ENCODE measurements at places on chromosomes 2 and 18.
A peak's percentile ranks its signal among the peaks of the same experiment; 100 is the strongest.

- no peak for DNase-seq
Measured at GRCh38 chr18:3427944-3428343, 22.0 kb upstream of the TGIF1 start.

- no peak for DNase-seq
Measured at GRCh38 chr18:2104620-2105462, 466.5 kb downstream of the METTL4 start.

- DNase-seq: no peak
Measured at GRCh38 chr2:238868616-238869292, 20.9 kb downstream of the TWIST2 start.

GRCh38 chr18:12946549-12947284 lies 1.1 kb upstream of the SEH1L start:
- peak; percentile 66 for DNase-seq

DNA sequence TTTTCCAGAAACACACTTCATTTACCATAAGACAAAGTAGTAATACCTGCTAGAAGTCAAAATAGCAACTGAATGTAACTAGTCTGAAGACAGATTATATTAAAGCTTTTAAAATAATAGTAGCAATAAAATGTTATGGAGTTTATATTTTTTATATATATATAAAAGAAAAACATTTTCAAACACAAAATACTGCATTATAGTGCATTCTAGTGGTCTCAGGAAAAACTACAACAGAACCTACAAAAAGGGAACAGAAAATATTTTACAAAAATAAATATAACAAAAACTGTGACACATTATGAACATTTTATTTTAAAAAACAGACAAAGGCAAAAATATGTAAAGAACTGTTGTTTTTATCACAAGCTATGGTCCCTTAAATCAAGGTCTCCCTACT lies 48.0 kb downstream of the STRN start:
- no peak for DNase-seq

DNA sequence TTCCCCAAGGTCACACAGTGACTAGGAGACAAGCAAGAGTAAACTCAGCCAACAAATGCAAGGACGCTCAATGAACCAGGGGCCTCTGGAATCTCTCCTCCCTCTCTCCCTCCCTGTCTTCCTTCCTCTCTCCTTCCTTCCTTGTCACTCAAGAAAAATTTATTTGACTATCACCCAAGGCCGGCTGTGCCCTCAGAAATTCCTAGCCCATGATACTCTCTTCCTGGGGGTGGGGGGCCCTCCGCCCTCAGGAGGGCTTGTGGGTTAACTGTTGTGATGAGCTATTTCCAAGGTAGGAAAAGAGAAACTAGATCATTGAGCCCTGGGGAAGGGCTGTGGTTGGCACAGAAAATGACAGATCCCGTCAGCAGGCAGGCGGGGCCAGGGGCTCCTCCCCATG lies 21.7 kb downstream of the INHBB start:
- no peak for DNase-seq

GRCh38 chr2:17461087-17461475 lies 57.2 kb downstream of the RAD51AP2 start:
- DNase-seq: no peak

DNA sequence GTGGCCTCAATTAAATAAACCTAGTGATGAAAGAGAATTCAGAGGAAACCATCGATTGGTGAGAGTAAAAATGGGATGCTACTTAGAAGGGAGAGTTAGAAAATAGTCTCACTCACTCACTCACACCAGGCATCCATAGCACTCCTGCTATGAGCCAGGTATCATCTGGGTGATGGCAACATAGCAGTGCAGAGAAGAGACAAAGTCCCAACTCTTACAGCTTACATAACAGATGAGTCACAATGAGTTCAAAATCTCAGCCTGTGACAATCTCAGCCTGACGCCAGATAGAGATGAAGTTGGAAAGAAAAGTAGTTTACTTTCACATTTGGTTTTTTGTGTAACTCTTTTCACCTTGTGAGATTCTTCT lies 55.4 kb upstream of the THOC1 start:
- peak; percentile 4 for DNase-seq

DNA sequence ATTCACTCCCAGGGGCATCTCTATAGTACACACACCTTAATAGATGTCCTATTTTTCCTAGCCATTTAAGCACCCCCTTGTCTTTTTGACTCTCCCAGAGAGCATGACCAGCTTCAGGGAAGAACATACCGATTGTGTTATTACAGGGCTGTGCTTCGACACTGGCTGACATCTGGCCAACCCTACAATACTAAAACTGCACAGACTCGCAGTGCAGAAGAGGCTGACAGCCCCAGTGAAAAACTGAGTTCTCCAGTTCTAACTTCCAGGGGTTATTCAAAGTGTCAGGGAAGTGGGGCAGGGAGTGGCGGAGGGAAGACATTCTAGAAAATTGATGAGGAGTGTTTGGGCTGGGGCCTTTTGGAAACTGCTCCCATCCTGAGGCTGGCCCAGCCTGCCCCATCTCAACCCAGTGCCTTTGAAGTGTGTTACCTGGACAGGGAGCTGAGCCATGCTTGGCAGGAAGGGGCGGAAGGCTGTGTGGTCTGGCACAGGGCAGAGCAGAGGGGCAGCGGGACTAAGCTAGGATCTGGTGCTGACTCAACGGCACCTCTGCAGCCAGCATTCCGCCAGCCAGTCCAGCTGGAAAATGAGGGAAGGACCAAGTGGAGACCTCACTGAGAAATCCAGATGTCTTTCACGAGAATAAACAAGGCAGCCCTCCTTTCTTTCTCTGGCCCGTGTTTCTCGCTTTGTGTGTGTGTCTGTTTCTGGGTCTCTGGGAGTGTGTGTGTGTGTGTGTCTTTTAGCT lies 15.4 kb upstream of the IGFBP5 start:
- DNase-seq: no peak

DNA sequence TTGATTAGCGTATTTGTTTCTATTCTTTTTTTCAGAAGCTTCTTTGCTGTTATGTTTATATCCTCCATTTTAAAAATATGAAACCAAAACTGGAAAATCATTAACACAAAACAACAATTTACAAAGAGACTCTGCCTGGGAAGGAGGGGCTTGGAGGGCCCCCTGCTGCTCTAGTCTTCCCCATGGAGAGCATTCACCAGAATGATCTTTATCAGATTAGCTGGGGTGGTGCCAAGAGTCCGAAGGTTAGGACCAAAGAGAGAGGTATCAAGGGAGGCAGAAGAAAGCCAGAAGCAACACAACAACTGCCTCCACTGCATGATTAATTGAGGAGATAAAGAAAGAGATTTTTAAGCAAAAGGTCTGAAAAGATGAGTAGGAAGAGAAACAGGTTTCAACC lies 218.6 kb downstream of the IRS1 start:
- DNase-seq: no peak

DNA sequence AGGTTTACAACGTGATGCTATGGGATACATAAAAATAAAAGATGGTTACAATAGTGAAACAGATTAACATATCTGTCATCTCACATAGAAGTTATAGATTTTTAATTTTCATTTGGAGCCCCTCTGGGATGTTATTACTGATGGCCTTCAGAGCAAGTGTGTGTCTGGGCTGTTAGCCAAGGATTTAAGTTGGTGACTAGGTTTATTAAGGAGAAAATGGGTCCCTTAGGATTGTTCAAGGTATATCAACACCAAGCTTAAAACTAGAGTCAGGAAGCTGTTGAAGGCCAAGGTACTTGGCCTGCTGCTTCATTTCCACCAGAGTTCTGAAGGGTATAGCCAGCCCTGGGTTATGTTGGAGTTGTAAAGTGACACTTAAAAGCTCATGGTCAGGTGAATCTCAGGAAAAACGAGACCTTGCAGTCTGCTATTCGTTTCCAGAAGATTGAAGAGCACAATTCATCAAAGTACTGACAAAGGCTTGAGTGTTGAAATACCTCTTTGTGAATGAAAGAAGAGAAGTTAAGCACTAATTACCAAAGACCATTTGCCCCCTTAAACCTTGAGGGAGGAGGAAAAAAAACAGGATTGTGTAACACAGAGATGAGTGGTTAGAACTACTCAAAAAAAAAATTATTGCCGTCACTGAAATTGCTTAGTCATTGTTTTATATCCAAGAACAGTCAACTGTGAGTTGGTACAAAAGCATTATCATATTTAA lies 48.4 kb downstream of the MAP2 start:
- DNase-seq: peak; percentile 69

- DNase-seq: no peak
Measured at GRCh38 chr2:39649511-39649910, 16.2 kb upstream of the TMEM178A start.

GRCh38 chr18:30192216-30192615 lies 850.3 kb downstream of the DSC3 start:
- DNase-seq: no peak

DNA sequence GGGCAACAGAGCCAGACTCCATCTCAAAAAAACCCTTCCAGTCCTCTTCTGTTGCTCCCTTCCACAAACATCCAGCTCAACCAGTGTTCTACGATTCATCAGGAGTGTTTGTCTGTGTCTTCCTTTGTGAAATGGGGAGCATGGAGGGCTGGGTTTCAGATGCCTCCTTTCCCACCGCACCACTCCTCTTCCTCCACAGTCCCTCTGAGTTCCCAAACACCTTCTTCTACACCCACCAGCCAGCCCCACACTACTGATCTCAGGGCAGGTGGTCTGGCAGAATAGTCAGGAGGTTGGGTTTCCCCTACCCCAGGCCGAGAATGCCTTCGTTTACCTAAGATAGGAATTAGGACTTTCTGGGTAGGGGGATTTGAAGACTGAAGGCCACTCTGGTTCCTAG lies 36.9 kb downstream of the NGEF start:
- DNase-seq: no peak

GRCh38 chr2:178450524-178450773 lies 526 bp downstream of the PRKRA start:
- no peak for DNase-seq

DNA sequence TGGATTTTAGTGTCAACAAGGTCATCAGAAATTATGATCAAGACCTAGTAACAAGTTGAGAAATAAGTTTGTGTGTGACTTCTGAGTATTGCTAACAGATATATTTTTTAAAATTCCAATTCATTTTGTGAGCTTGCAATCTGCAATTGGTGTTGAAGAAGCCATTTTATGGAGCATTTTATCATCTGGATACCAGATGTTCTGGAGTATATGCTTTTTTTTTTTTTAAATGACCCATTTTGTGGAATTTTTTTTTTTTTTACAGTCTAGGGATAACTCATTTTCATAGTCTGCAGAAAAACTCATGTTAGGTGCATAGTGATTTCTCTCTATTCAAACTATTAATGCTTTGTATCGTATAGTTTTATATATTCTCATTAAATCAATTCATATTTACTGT lies 12.6 kb downstream of the QPCT start:
- no peak for DNase-seq

DNA sequence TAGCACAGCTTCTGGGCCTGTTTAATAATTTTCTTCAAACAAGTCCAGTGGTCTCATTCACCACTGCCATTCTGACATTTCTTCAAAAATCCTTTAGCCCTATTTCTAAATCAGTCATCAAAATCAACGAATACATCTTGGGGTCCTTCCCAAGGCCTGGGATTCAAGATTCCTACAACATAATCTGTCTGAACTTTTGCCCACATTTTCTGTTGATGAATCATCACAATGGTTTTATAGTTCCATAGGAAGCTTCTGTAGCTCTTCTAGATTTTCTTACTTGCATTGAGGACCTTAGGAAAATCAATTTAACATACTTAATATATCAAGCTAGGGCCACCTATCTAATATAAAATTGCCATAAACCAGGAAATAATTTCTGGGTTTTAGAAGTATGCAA lies 811.8 kb upstream of the ACVR2A start:
- no peak for DNase-seq

DNA sequence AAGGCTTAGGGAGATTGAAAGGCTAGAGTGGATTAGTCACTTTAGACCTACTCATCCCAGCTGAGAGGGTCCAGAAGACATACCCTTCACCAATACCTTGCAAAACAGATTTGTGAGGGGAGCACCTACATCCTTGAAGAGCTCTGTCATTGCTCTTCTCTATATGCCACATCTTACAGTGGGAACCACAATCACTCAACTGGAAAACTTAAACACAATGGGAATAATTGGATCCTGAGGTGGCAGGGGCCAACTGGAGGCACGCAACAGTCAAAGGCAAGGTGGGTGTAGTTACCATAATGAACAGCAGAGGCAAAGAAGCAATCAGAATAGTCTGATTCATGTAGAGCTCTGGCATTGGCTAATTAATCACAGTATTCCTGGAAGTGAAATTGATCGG lies 35.4 kb downstream of the PDE1A start:
- DNase-seq: no peak

DNA sequence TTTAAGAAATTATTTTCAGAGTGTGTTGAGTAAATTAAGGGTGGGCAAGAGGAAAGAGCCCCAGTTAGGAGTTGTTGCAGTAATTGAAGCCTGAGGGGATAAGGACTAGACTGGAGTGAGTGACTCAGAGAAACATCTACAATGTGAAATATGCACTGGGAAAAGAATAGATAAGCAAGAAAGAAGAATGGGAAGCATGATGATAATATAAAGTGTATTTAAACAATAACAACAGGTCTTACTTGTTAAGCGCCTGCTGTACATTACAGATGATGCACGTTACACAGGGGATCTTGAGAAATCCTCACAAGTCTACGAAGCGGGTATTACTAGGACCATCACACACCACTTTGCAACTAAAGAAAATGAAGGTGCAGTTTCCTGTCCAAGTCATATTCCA lies 73.6 kb upstream of the STK17B start:
- DNase-seq: no peak

- no peak for DNase-seq
Measured at GRCh38 chr2:196336207-196336606, 164.8 kb upstream of the STK17B start.

GRCh38 chr2:42425697-42426096 lies 64.7 kb upstream of the COX7A2L start:
- DNase-seq: no peak

- DNase-seq: peak; percentile 43
Measured at GRCh38 chr18:13500869-13501542, 225.4 kb downstream of the FAM210A start.

- peak; percentile 61 for DNase-seq
Measured at GRCh38 chr18:45291621-45292615, 323.4 kb upstream of the SLC14A2 start.

GRCh38 chr2:167729911-167730310 lies 517.5 kb downstream of the STK39 start:
- no peak for DNase-seq

DNA sequence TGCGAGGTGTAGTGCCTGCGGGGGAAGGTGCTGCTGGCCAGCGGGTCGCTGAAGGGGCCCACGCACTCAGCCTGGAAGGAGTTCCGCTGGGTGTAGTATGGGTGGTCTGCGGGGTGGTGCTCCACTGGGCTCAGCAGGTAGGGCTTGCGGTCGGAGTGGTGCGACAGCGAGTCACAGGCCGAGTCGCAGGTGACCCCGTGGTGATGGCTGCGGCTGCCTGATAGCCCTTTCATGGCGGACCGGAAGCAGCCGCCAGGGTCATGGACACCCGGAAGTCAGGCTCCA lies 429.8 kb downstream of the TGIF1 start:
- no peak for DNase-seq

Data from epithelial cell of proximal tubule (primary cell).